ENCODE measurements at places on chromosomes 13 and 19.

DNA sequence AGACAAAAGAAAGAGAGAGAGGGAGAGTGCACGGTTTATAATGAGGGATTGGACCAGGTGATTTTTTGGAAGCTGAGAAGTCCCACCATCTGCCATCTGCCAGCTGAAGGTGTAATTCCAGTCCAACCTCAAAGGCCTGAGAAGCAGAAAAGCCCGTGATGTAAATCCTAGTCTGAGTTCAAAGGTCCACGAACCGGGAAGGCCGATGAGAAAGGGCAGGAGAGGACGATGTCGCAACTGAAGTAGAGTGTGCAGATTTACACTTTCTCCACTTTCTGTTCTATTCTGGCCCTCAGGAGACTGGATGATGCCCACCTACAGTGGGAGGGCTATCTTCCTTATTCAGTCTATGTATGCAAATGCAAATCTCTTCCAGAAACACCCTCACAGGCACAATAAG, 500.0 kb downstream of the DIAPH3 start:
- no peak for DNase-seq

- no peak for DNase-seq
These were observed 253.3 kb upstream of the TSHZ3 start for GRCh38 chr19:31602548-31602947.

DNA sequence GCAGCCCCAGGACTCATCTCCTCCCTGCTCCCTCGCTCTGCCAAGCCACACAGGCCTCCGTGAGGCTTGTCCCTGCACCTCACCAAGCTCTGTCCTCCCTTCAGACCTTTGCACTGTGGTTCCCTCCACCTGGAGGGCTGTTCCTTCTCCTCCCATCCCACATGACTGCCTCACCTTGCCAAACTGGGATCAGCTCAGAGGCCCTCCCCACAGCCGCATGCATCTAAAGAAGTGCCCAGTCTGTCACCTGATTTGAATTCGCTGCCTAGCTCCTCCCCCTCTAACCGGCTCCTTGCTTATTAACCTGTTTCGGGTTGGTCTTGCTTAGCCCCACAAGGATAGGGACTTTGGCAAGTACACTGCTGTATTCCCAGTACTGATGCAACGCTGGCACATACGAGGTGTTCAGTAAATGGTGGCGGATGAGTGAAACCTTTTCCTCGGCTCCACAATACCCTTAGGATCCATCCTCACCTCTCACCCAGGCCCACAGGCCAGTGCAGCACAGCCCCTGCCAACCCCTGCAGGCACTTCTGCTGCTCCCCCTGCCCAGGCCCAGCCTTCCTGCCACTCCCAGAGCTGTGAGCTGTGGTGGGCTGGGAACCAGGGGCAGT, 4.4 kb downstream of the AKT2 start:
- no peak for DNase-seq

- DNase-seq, result no peak
These were observed 74.0 kb upstream of the DOCK9 start for GRCh38 chr13:99051768-99052455.

DNA sequence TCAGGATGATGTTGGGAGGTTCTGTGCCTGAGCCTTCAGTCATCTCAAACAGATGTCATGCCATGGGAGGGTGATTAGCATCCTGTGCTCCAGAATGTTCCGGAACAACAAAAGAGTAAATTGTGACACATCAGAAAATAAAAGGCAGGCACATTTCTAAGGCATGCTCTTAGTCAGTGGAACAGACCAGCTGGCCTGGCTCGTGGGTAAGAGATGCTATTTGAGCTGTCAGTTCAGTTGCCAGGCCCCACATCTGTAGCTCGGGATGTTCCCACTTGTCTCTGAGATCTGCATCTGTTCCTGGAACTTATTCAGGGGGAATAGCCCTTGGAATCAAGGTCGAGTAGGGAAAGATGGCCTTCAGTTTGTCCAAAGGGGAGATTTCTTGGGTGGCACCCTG, 26.0 kb downstream of the OLFM4 start:
- DNase-seq, result no peak

GRCh38 chr13:21175656-21176214, 617 bp downstream of the SKA3 start:
- DNase-seq, result no peak

DNA sequence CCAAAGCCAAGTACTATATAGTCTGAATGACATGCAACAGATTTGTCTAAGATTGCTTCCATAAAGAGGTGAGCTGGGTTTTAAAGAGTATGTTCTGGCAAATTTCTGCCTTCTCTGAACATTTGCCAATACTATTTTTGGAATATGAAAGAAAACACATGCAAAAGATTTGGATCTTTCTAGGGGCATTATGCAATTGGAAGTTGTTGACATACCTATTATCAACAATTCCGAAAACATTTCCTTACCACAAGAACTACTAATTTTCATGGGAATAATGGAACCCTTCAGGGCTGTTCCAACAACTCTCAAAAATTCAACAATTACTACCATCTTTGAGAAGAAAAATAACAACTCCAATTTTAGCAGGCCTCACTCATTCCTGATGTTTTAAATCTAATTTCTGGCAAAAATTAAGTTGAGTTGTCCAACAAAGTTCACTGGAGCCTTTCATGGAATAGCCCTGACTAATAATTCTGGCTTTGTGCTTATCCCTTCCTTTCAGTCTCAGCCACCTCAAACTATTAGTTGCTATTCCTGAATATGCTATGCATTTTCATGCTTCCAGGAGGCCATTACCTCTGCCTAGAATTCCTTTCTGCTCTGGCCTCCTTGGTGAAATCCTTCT, 250.0 kb downstream of the RGCC start:
- DNase-seq, result no peak

DNA sequence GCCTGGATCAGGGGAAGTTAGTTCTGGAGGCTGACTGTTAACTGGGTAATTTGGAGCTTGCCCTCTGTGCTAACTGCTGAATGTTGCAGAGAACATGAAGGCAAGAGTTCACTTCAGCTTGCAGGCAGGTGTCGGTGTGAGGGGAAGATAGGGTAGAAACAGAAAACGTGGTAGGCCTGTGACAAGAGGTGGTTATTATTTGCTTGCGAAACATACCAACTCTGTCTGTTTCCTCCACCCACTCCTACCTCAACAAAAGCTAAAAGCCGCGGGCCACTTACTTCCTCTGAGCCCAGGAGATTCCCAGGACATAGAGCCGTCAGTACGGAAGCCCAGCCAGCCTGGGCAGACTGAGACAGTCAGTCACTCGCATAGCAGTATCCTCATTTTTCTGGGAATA, 119.2 kb upstream of the ABCC4 start:
- DNase-seq, result no peak

DNA sequence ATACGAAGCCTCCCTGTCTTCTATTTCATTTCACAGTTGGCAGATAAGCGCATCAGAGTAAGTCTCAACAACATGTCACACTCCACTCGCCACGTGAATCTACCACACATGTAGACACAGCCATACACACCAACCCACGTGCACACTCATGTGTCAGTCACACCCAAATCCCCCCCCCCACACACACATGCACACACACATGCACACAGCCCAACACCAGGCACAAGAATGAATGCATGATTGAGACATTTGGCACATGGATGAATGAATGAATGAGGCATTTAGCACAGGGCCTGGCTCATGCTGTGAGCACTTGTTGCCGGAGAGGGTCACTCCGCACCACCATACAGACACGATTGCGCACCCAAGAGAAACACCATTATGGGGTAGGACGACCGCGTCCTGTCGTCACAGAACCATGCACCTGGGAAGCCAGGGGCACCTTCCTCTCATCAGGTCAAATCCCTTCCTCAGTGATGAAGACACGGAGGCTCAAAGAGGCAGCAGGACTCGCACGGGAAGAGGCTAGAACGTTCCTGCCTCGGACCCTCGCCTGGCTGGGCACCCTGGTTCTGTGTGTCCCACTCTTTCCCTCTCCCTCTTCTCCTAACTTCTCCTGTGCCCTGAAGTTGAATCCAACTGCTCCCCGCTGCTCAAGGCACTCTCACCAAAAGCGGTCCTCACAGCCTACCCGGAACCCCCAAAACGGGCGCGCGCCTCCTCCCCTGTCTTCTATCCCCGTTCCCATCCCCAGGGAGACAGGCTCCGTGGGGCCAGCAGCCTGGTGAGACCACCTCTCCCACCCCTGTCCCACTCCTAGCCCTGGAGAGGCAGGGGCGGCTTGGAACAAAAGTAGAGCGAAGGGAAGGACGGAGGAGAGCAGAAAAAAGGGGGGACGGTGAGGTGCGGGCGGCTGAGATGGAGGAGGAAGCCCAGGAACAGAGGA, 1.3 kb downstream of the MEIS3 start:
- DNase-seq, result no peak

- no peak for DNase-seq
These were observed 3.1 kb downstream of the CDX2 start for GRCh38 chr13:27965740-27966640.

DNA sequence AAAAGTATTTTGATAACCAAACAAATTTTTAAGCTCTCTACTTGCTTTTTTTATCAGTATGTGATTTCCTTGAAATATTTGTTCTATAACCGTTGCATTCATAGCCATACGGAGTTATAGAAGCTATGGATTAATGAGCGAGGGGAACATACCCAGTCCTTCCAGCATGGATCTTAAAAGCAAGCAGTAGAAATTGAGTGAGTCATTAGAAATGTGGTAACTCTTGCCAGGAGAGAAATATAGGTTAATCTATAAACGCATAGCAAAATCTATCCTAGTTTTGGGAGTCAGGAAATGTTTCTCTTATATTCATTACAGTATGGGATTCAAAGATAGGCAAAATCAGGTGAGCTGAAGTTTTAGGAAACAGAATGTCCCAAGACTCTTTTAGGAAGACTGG, 507.4 kb downstream of the DACH1 start:
- no peak for DNase-seq

All from stimulated activated CD8-positive, alpha-beta memory T cell treated with anti-CD3 and anti-CD28 coated beads, Interleukin-7, amount 100 ng/mL, for 4 hours (primary cell).